Hematopoietic multipotent progenitor cell treated with erythropoietin and hydrocortisone succinate and interleukin-3 and kit ligand, for 6 days (in vitro differentiated cells): ENCODE measurements at places on chromosomes 11 and 22.

DNA sequence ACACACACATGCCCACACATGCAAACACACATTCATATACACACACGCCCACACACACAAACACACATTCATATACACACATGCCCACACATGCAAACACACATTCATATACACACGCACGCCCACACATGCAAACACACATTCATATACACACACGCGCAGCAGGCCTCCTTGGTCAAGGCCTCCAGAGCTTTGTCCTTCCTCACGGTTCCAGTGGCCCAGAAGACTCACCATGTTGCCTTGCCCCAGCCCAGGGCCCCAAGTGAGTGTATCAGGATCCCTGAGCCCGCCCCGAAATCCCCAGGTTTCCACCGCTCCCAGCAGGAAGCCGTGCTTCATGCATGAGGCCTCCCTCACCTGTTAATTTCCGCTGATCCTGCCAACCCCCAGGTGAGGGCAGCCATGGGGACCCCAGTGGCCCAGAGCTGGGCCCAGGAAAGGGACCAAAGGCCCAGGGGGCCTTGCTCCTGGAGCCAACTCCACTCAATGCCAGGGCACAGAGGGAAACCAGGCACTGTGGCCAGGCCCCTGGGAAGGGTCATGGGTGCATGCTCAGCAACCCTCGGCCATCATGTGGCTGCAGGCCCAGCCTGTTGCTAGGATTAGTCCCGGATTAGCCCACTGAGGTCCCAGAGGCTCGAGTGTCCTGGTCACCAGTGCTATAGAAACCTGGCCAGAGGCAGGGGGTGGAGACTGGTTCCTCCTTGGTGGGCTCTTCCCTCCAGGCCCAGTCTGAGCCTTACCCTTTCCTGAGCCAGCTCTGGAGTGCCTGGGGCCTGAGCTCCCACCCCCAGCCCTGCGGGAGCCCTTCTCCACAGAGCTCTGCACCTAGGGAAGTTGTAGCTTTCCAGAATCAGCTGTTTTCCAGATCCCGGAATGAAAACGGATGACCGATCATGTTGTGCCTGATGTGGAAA is 34.4 kb downstream of the IGF2 start:
- no peak for DNase-seq

GRCh38 chr22:24542641-24543040 is 12.3 kb downstream of the GUCD1 start:
- no peak for DNase-seq

DNA sequence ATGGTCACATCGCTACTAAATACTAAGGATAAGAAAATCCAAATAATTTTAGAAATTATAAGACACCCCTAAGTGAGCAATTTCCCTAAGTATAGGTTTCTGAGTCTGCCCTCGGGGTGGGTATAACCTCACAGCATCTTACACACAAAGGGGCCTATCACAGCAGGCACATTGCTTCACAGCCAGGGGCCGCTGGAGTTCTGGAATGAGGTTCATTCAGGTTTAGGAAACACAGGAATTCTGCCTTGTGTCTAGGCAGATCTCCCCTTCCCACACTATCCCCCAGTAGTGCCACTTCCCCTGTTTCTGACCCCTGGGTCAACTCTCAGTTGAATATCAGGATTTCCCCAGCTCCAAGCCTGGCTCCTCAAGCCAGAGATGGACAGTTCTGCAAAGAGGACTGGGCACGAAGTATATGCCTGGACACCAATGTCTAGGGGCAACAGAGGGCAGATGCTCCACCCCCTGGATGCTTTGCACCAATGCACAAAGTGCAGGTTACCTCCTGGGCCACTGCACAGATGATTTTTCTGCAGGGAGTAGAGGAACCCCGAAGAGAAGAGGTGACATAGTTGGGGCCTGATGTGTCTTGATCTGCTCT is 11.4 kb downstream of the TUBA8 start:
- no peak for DNase-seq

GRCh38 chr11:30393012-30393411 is 70.1 kb downstream of the ARL14EP start:
- DNase-seq: peak; percentile 1

GRCh38 chr11:69963533-69964246 is 114.4 kb upstream of the ANO1 start:
- no peak for DNase-seq
